Aorta (tissue), 5 donors: ENCODE measurements at places on chromosomes 1 and 21. TPM values are rescaled to one million over a fixed set of nuclear protein-coding genes. Genes with fewer than 3 reads are reported as not detected.

- H3K36me3 ChIP-seq: no peaks in the 10 kb centered on the region
- H3K27ac ChIP-seq: no peak overlapping the region
- peaks cover 8% of the 10 kb centered on the region for H3K4me1 ChIP-seq
Observed at GRCh38 chr1:231139125-231139649, 22.7 kb upstream of the TRIM67 start.

- H3K27me3 ChIP-seq: no peaks in the 10 kb centered on the region
- DNase-seq: no peak
- no peaks in the 10 kb centered on the region for H3K4me1 ChIP-seq
- H3K4me3 ChIP-seq: no peak overlapping the region
- H3K36me3 ChIP-seq: no peaks in the 10 kb centered on the region
Observed at GRCh38 chr21:31287201-31287600, 56.9 kb downstream of the TIAM1 start.

Gene GNAT2
- not detected for polyA plus RNA-seq

- H3K4me3 ChIP-seq: no peak overlapping the region
- H3K27ac ChIP-seq: no peak overlapping the region
- H3K27me3 ChIP-seq: no peaks in the 10 kb centered on the region
- no peaks in the 10 kb centered on the region for H3K4me1 ChIP-seq
Observed at GRCh38 chr21:46675595-46676280, 40.3 kb downstream of the PRMT2 start.

Gene SYNC
- 36.8 TPM for polyA plus RNA-seq

GRCh38 chr1:173039626-173040025 lies 11.1 kb downstream of the TNFSF18 start:
- no peaks in the 10 kb centered on the region for H3K27me3 ChIP-seq
- H3K36me3 ChIP-seq: no peaks in the 10 kb centered on the region
- no peak overlapping the region for H3K4me3 ChIP-seq

Gene LAMC1
- polyA plus RNA-seq: 20.8 TPM

- no peak overlapping the region for H3K27ac ChIP-seq
- H3K4me1 ChIP-seq: no peaks in the 10 kb centered on the region
- no peak for DNase-seq
- H3K36me3 ChIP-seq: no peaks in the 10 kb centered on the region
Observed at GRCh38 chr1:198947456-198947855, 308.6 kb downstream of the PTPRC start.

Gene TBX19
- polyA plus RNA-seq: 0.50 TPM

DNA sequence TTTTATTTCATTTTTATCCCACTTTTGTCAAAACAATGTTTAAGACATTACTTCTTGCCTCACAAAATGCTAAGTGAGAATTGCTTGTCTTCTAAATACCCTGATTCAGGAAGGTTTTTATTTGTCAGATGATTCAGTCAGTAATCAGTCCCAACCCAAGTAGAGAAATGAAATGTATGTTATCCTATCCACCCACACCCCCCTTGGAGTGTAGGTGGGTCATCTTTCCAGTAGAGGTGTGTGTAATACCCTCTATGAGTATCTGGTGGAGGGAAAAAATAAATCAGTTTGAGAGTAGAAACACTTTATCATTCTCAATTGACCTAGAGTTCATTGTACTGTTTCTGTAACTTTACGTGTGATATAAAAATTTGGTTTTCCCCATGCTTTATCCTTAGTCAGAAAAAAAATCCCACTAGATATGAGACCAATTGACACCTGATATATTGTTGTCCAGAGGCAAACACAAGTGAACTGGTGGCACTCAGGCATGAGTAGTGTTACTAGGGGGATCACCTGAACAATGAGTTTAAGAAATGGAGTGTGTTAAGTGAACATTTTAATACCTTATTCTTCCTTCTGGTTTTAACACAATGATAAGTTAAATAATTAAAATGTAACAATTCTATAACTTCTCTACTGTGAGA lies 153.8 kb upstream of the C1orf105 start:
- H3K4me3 ChIP-seq: no peak overlapping the region
- no peak overlapping the region for H3K27ac ChIP-seq
- H3K36me3 ChIP-seq: no peaks in the 10 kb centered on the region
- H3K27me3 ChIP-seq: no peaks in the 10 kb centered on the region
- DNase-seq: no peak
- no peaks in the 10 kb centered on the region for H3K4me1 ChIP-seq

Gene NT5C1A
- polyA plus RNA-seq: not detected

GRCh38 chr1:29453502-29454240 lies 217.3 kb downstream of the PTPRU start:
- no peaks in the 10 kb centered on the region for H3K27me3 ChIP-seq
- H3K27ac ChIP-seq: no peak overlapping the region
- no peaks in the 10 kb centered on the region for H3K4me1 ChIP-seq
- no peak overlapping the region for H3K4me3 ChIP-seq

DNA sequence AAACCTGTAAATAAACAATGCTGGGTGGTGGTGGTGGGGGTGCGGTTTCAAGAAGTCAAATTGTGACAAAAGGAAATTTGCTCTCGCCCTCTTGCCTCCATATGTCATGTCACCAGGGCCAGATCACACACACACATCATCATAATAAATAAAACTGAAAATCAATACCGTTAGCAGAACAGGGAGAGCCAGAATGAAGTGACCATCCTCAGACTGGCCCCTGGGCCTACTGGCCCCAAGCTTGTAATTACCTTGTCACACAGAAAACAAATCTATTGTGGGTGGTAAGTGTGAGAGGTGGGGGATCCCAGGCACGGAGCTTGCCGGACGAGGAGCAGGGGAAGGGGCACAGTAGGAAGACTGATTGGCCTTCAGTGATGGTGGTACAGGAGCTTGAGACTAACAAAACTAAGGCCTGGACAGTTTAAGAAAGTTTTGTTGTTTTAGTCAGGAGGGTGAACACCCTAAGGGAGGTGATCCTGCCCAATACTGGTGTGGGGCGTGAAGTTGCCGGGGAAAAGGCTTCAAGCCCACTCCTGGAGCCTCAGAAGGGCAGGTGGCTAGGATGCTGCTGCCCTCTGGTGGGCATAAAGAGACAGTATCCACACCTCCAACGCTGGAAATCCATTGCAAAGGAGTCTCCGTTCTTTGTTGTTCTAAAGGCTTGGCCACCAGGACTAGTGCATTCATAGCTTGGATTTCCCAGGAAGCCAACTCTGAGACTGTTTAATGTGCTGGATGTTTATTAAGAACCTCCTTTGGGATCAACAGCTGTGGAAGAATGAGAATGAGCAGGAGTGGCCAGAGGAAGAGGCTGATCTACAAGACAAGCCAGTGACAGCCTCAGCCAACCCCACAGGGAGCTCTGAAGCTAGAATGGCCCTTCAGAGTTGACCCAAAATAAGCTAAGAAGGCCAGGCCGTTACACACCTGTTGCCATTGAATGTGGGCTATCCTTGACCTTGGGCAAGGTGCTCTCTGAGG lies 8.1 kb upstream of the C1orf216 start:
- peak; percentile 49 for DNase-seq
- H3K4me1 ChIP-seq: no peaks in the 10 kb centered on the region
- no peak overlapping the region for H3K27ac ChIP-seq
- no peaks in the 10 kb centered on the region for H3K36me3 ChIP-seq

GRCh38 chr1:70819785-70820184 lies 227.8 kb downstream of the PTGER3 start:
- H3K36me3 ChIP-seq: no peaks in the 10 kb centered on the region
- H3K4me1 ChIP-seq: no peaks in the 10 kb centered on the region
- DNase-seq: no peak
- H3K27me3 ChIP-seq: no peaks in the 10 kb centered on the region
- no peak overlapping the region for H3K27ac ChIP-seq

DNA sequence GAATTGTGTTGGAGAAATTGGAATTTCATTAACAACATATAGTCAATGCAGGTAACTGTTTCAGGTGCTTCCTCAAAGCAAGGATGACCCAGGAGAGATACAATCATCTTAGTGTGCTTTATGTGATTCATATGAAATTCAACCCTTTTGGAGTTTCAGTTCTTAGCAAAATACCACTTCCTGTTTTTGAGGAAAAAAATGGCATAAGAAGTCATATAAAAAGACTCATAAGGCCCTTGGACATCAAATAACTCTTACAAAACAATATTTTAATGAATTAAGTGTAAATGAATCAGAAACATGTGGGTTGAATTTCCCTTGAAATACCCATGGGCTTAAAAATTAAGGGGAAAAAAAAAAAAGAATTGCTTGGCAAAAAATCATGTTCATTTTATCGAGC lies 926.6 kb downstream of the LTN1 start:
- no peaks in the 10 kb centered on the region for H3K27me3 ChIP-seq
- no peak overlapping the region for H3K27ac ChIP-seq
- DNase-seq: no peak

Gene FCRL1
- polyA plus RNA-seq: not detected

DNA sequence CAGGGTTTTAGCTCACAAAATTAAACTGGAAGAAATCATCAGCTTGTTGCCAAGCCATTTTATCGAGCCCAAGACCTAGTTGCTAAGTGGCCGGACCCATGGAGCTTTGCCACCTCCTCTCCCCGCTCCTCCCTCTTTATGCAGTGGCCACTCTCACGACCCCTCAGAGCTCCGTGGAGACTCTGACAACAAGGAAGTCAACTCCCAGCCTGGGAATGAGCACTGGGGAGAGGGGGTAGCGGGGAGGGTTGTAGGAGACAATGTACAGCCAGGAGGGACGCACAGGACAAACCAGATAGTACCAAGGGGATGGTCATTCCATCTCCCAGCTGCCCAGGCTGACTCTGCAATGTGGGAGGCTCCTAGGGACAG lies 250.9 kb downstream of the SIPA1L2 start:
- H3K27me3 ChIP-seq: no peaks in the 10 kb centered on the region
- H3K36me3 ChIP-seq: no peaks in the 10 kb centered on the region
- no peaks in the 10 kb centered on the region for H3K4me1 ChIP-seq

- H3K27me3 ChIP-seq: no peaks in the 10 kb centered on the region
- H3K4me1 ChIP-seq: no peaks in the 10 kb centered on the region
- no peak overlapping the region for H3K27ac ChIP-seq
Observed at GRCh38 chr1:220300442-220301121, 28.3 kb upstream of the RAB3GAP2 start.

GRCh38 chr1:165371588-165372225 lies 15.2 kb upstream of the LMX1A start:
- H3K27ac ChIP-seq: no peak overlapping the region
- H3K4me1 ChIP-seq: no peaks in the 10 kb centered on the region
- H3K4me3 ChIP-seq: no peak overlapping the region
- DNase-seq: no peak

Gene HMCN1
- polyA plus RNA-seq: 75.8 TPM

- no peak overlapping the region for H3K4me3 ChIP-seq
- peaks cover 2% of the 10 kb centered on the region for H3K4me1 ChIP-seq
Observed at GRCh38 chr1:20981915-20982314, 194.8 kb downstream of the EIF4G3 start.

- H3K36me3 ChIP-seq: no peaks in the 10 kb centered on the region
- H3K4me1 ChIP-seq: no peaks in the 10 kb centered on the region
- DNase-seq: no peak
- no peaks in the 10 kb centered on the region for H3K27me3 ChIP-seq
Observed at GRCh38 chr1:245832771-245833527, 674.1 kb downstream of the SMYD3 start.

- DNase-seq: no peak
- no peaks in the 10 kb centered on the region for H3K4me1 ChIP-seq
- no peak overlapping the region for H3K4me3 ChIP-seq
- H3K27me3 ChIP-seq: no peaks in the 10 kb centered on the region
- no peaks in the 10 kb centered on the region for H3K36me3 ChIP-seq
Observed at GRCh38 chr1:87115891-87116290, 201.5 kb downstream of the HS2ST1 start.

- no peaks in the 10 kb centered on the region for H3K36me3 ChIP-seq
- no peak overlapping the region for H3K27ac ChIP-seq
- H3K27me3 ChIP-seq: no peaks in the 10 kb centered on the region
- H3K4me1 ChIP-seq: no peaks in the 10 kb centered on the region
Observed at GRCh38 chr1:99621340-99621901, 24.5 kb upstream of the PALMD start.

Gene CACNA1E
- not detected for polyA plus RNA-seq

DNA sequence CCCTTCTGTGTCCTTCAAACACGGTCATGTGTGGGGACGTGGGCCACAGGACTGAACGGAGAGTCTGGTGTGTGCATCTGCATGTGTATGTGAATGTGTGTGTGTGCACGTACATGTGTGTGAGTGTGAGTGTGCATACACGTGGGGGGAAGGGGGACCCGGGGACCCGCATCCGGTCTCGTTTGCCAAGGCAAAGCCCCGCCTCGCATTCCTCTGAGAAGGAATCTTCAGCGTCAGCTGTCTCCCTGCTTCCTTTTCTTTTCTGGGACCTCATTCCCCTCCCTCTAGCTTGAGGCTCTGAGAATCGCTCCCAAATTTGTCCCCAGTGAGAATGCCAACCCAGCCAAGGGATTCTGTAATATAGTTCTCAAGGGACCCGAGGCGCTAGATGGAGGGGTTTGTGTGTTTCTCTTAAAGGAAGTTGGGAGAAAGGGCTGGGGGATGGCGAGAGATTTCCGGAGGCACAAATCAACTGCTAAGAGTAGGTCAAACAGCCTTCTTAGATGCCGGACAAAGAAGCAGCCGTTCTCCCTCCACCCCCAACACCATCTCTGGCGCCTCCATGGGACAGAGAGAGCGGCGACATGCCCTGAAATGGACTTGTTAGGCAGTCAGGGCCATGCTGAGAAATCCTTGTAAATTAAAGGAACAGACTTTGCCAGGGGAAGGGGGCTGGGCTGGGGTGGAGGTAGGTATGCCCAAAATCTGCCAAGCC lies 6.6 kb downstream of the IFFO2 start:
- H3K4me3 ChIP-seq: peak overlapping the region; percentile 8
- H3K36me3 ChIP-seq: no peaks in the 10 kb centered on the region
- peaks cover 4% of the 10 kb centered on the region for H3K4me1 ChIP-seq
- H3K27ac ChIP-seq: peak overlapping the region; percentile 97

Gene TFB2M
- 3.8 TPM for polyA plus RNA-seq

GRCh38 chr1:192235127-192235526 lies 76.9 kb downstream of the RGS18 start:
- no peak overlapping the region for H3K27ac ChIP-seq
- H3K36me3 ChIP-seq: no peaks in the 10 kb centered on the region
- H3K4me3 ChIP-seq: no peak overlapping the region
- no peaks in the 10 kb centered on the region for H3K27me3 ChIP-seq
- no peak for DNase-seq

DNA sequence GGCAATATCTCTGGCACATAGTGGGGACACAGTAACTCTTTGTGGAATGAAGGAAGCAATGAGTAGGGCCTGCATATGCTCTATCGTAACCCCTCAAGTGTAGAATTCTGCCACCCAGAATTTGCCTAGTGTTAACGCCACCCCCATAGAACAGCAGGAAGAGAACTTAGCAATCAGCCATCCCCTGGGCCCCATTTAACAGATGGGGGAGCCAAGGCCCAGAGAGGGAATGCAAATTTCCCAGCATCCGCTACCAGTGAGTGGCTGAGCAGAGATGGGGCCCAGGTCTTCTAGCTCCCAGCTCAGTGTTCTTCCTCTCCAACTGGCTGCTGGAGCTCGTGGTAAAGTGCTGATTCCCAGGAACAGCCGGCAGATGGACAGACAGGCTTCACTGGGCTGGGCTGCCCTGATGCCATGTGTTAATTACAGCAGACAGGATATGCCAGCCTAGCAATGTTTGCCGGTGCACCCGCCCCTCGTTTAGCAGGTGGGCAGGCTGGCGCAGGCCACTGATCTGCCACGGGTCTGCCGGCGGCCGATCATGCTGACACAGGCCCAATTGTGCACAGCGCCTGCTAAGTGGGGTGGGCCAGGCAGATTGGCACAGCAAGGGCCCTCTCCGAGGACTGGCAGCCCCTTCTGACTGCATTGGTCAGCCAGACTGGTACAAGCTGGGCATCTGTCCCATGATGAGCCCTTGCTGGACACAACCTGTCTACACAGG lies 171.9 kb downstream of the IGSF21 start:
- H3K4me3 ChIP-seq: no peak overlapping the region
- H3K27ac ChIP-seq: no peak overlapping the region
- H3K27me3 ChIP-seq: no peaks in the 10 kb centered on the region
- no peaks in the 10 kb centered on the region for H3K4me1 ChIP-seq
- DNase-seq: no peak
- no peaks in the 10 kb centered on the region for H3K36me3 ChIP-seq

GRCh38 chr1:112676543-112676942 lies 2.1 kb downstream of the MOV10 start:
- H3K36me3 ChIP-seq: peaks cover 3% of the 10 kb centered on the region
- H3K27me3 ChIP-seq: no peaks in the 10 kb centered on the region
- no peak overlapping the region for H3K27ac ChIP-seq
- no peak for DNase-seq
